Activated CD8-positive, alpha-beta memory T cell treated with anti-CD3 and anti-CD28 coated beads, Interleukin-2, amount 10 ng/mL, durations not matched to agents 7 days and 5 days (primary cell): ENCODE measurements at places on chromosomes 2 and 18. TPM values are rescaled to one million over a fixed set of nuclear protein-coding genes. Genes with fewer than 3 reads are reported as not detected.

CXCR1 gene
- total RNA-seq = 0.54 TPM

SLC4A5 gene
- total RNA-seq = 0.42 TPM

AMER3 gene
- total RNA-seq = not detected

FAHD2B gene
- 29.6 TPM for total RNA-seq

SERPINB11 gene
- not detected for total RNA-seq

- H3K4me3 ChIP-seq = no peak overlapping the region
- DNase-seq = no peak
- H3K27me3 ChIP-seq = no peaks in the 10 kb centered on the region
Measured at GRCh38 chr2:54038835-54039234, 68.0 kb upstream of the PSME4 start.

GRCh38 chr2:163800951-163801381 is 65.2 kb upstream of the FIGN start:
- H3K4me3 ChIP-seq = no peak overlapping the region
- H3K36me3 ChIP-seq = no peaks in the 10 kb centered on the region
- no peak for DNase-seq
- no peak overlapping the region for H3K27ac ChIP-seq
- no peaks in the 10 kb centered on the region for H3K27me3 ChIP-seq

GRCh38 chr18:44198612-44199284 is 481.9 kb upstream of the SETBP1 start:
- DNase-seq = no peak
- no peaks in the 10 kb centered on the region for H3K4me1 ChIP-seq
- no peak overlapping the region for H3K27ac ChIP-seq
- H3K4me3 ChIP-seq = no peak overlapping the region
- H3K36me3 ChIP-seq = no peaks in the 10 kb centered on the region

DNA sequence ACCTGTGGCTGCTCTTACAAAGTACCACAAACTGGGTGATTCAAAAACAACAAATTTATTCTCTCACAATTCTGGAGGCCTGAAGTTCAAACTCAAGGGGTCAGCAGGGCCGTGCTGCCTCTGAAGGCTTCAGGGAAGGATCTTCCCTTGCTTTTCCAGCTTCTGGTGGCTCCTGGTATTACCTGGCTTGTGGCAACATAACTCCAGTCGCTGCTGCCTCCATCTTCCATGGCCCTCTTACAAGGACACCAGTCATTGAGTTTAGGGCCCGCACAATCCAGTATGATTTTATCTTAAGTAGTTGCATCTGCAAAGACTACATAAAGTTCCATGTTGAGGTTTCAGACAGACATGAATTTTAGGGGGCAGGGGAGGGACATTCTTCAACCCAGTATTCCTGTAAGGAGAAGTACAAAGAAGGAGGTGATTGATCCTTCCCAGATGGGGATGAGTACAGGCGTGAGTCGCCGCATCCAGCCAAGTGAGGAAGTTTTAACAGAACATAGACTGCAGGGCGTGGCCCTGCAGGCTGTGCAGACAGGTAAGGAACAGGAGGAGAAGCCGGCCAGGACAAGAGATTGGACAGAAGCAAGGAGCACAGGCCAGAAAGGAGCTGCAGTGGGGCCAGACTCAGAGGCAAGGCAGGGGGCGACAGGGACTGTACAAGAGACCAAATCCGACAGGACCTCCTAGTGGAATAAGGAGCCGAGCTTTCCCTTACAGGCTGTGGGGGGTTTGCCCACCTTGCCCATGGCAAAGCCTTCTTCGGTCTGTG is 44.4 kb upstream of the BZW1 start:
- H3K27ac ChIP-seq = no peak overlapping the region
- peaks cover 8% of the 10 kb centered on the region for H3K27me3 ChIP-seq
- peaks cover 1% of the 10 kb centered on the region for H3K36me3 ChIP-seq
- H3K4me3 ChIP-seq = no peak overlapping the region
- DNase-seq = no peak
- peaks cover 31% of the 10 kb centered on the region for H3K4me1 ChIP-seq

DNA sequence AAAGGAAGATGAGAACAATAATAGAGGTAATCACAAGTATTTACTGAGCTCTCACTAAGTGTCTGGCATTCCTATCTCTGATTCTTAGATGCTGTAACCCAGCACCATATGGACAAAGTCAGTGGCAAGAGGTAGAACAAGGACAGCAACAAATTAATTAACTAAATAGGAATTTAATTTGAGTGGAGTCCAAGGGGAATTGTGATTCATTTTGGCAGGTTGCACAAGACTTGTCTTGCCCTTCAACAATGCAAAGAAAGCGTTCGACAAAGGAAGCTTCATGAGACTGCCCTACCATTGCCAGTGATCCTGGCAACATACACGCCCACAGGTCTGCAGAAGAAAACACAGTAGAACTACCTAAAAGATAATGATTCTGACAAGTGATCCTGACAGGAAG is 221.6 kb downstream of the RBM43 start:
- no peaks in the 10 kb centered on the region for H3K4me1 ChIP-seq
- no peaks in the 10 kb centered on the region for H3K36me3 ChIP-seq
- no peak for DNase-seq
- H3K27me3 ChIP-seq = no peaks in the 10 kb centered on the region
- no peak overlapping the region for H3K4me3 ChIP-seq
- no peak overlapping the region for H3K27ac ChIP-seq

DNA sequence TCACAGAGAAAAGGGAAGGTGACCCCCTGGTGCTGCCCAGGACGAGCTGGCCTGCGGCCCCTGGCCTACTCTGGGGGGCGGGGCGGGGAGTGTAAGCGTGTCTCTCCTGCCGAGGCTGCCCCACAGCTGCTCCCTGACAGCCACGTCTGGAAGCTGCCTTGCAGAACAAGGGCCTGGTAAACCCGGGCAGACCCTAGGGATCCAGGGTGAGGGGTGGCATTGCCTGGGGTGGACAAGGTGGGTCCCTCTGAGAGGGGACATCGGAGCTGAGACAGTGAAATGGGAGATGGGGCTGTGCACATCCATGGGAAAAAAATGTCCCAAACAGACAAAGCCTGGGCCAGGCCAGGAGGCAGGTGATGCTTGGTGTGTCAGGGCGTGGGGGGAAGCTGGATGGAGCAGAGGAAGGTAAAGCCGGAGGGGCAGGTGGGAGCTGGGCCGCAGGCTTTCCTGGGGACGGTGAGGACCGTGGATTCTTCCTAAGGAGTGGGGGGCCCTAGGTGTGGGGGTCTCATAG is 66.0 kb upstream of the HDAC4 start:
- H3K36me3 ChIP-seq = no peaks in the 10 kb centered on the region
- H3K27ac ChIP-seq = no peak overlapping the region
- H3K4me1 ChIP-seq = no peaks in the 10 kb centered on the region
- H3K27me3 ChIP-seq = no peaks in the 10 kb centered on the region

DNA sequence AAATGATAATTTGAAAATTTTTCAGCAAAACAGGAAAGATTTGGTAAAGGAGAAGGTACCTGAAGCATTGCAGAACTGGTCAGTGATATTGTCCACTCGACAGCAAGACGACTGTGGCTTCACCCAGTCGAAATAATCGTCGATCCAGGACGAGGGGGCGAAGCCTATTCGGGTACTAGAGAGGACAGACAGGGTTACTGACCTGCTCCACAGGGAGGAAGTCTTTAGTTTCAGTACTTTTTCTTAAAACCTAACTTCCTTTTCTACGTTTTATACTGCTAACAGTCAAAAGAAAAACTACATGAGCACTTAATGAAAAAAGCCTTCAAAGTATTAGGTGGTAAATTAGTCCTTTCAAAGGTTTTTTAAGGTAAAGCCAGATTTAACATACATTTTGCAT is 36.0 kb downstream of the RMC1 start:
- H3K27ac ChIP-seq = no peak overlapping the region
- DNase-seq = no peak
- peaks cover 68% of the 10 kb centered on the region for H3K36me3 ChIP-seq
- peaks cover 35% of the 10 kb centered on the region for H3K4me1 ChIP-seq

GRCh38 chr18:26005950-26006349 is 84.5 kb downstream of the SS18 start:
- no peak for DNase-seq
- no peak overlapping the region for H3K27ac ChIP-seq
- H3K36me3 ChIP-seq = peaks cover 3% of the 10 kb centered on the region
- no peaks in the 10 kb centered on the region for H3K4me1 ChIP-seq
- H3K4me3 ChIP-seq = no peak overlapping the region
- no peaks in the 10 kb centered on the region for H3K27me3 ChIP-seq

DNA sequence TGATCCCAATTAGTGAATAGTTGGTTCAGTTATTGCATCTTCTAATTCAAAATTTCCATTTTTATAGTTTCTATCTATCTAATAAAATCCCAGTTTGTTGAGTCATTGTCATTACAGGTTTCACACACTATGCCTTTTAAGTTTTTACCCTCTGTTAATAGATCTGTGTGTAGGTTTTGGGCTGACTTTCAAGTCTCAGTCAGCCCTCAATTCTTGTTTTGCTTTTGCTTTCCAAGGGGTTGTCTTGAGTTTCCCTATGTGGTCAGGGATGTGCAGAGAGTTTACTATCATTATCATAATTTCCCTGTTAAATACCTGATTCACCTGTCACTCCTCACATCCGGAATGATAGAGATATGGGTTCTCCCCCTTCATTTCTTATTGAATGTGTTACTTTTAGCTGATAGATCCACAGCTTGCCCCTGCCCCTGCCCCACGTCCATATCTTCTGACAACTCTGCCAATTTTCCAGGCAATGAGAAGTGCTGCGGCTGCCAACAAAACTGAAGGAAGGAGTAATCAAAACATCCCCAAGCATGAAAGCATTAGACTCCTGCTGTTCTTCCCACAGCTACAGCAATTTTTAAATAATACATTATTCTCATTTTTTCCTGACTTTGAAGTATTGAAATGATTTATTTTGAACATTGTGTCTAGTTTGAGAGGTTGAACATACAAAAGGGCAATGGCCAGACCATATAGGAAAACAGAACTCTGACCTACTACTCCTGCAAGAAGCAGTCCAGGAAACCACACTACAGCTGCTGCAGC is 1064.8 kb downstream of the SUCLG1 start:
- H3K27ac ChIP-seq = no peak overlapping the region
- H3K27me3 ChIP-seq = no peaks in the 10 kb centered on the region
- H3K4me3 ChIP-seq = no peak overlapping the region
- no peaks in the 10 kb centered on the region for H3K4me1 ChIP-seq
- no peak for DNase-seq
- no peaks in the 10 kb centered on the region for H3K36me3 ChIP-seq
